Amniotic epithelial cell (primary cell): ENCODE measurements at places on chromosomes 7 and 10.
A peak's percentile ranks its signal among the peaks of the same experiment; 100 is the strongest.

DNA sequence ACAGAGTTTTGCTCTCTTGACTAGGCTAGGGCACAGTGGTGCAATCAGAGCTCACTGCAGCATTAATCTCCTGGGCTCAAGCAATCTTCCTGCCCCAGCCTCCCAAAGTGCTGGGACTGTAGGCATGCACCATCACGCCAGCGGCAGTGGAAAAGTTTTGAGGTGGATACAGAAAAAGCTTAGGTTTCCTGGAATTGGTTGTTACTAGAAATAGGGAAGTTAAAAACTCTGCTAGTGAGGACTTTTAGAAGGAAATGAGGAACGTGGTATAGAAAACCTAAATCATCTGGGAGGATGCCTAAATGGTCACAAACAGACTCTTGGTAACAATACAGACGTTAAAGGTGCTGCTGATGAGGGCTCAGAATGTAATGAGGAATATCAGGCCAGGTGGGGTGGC lies 10.9 kb upstream of the SNX8 start:
- DNase-seq = no peak

DNA sequence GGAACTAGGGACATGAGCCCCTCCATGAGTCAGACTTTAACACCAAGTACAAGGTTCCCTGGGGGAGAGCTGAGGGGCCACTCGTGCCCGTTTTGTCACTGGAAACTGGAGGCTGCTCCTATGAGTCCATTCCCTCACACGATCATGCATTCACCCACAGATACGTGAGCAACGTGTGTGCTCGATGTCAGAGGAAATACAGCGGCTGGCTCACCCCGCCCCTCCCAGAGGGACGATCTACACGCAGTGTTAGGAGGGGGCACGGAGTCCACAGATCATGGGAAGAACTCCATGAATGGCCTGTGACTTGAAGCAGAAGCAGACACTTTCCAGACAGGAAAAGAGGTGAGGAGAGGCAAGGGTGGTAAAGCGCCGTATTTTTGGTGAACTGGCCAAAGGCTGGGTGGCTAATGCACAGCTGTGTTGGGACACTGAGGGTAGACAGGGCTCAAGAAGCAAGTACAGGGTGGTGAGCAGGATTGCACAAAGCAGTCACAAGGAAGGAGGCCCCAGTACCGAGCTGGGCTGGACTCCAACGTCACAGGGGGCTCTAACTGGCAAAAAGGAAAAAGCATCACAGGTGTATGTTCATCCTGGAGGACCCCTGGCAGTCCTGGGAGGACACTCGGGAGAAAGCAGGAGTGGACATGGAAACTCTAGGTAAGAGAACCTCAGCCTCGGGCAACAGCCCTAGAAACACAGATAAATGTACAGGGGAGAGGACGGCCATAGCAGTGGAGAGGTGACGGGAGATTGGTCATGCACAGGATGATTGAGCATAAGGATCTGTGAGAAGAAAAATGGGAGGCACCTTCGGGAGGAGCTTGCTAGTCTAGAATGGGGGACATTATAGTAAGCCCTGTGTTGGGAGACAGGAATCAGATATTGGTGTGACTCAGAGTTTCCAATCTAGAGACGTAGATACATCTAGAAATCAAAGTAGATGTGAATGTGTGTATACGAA lies 41.2 kb downstream of the TNS3 start:
- no peak for DNase-seq

DNA sequence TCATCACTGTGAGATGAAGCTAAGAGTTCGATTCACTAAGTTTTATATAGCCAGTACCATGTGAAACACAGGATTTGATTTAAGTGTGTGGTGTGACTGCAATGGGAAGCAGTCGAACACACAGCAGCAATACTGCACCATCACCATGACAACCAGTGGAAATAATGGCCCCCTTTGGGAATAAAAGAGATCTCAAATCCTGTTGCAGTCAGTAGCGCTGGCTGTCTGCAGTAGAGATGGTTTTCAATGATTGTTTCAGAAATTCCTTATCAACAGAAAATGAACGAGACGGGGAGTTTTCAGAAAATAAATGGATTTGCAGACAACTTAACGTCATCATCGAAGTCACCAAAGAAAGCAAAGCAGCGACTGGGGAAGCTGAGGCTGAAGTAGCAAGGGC lies 91.0 kb downstream of the PTPRE start:
- DNase-seq = no peak

GRCh38 chr10:85600026-85600743 lies 766.4 kb downstream of the GRID1 start:
- no peak for DNase-seq

GRCh38 chr7:100978300-100978699 lies 8.9 kb downstream of the MUC12 start:
- no peak for DNase-seq

DNA sequence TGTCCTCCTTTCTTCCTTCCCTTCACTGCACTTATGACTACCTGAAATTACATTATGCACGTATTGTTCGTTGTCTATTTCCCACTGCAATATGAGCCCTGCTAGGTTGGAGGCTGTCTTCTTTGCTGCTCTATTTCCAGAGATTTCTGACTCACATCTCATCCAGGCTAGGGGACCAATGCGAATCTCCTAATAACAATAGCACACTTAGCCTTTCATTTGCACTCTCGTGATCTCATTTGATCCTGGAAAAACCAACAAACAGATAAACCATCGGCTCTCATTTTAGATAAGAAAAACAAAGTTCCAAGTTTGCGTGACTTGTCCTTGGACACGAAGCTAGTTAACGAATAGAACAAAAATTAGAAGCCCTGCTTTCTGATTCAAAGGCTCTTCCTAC lies 1.4 kb downstream of the ZNF438 start:
- peak; percentile 24 for DNase-seq

DNA sequence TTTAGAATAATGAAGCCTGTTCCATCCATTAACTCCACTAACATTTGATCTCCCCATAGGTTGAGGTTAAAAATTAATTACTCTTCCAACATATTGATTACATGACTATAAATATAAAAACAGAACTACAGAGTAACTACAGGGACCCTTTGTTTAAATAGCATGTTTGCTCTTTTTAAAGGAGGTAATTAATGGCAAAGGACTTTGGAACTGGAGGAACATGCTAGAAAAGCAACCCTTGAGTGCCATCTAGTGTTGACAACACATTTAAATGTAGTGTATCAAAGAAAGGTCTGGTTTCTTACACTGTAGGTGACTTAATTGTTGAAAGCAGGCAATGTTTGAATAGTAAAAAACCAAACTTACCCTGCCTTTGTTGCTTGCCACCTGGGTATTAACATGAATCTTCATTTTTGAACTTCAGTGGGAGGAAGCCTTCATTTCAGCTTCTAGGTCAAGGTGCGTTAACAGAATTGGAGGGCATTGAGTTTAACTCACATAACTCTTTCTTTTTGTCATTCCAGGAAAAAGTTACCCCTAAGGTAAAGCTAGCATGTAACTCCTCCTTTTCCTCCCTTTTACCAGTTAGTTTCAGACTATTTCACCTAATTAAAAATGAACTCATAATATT lies 52.6 kb upstream of the CAPZA2 start:
- peak; percentile 63 for DNase-seq

GRCh38 chr10:73517166-73517888 lies 21.5 kb upstream of the PPP3CB start:
- peak; percentile 53 for DNase-seq

DNA sequence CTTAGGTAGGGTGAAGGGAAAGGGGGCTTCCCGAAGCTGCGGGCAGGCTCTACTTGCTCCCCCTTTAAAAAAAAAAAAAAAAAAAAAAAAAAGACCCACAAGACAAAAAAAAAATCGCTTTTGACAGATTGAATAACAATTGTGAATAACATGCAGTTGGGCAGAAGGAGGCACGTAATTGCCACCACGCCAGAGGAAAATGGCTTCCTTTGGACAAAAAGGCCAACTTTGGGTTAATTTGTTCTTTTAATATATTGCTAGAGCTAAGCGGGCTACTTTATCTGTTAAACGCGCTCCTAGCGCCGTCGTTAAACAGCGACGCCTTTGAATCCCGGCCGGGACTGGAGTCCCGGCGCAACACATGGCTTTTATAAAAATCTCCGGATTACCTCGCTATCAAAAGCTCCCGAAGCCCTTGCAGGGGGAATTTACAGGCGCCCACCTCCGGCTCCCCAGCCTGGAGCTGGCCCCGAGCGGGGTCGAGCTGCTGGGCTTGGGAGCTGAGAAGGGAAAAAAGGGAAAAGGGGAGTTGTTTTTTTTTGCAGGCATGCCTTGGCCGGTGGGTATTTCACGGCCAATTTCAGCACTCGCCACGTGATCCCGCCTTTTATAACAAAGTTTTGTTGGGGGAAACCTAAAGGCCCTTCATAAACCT lies 1.2 kb downstream of the HOXA11 start:
- DNase-seq = no peak

- no peak for DNase-seq
These were observed 109.5 kb upstream of the GJD4 start for GRCh38 chr10:35495521-35496119.

DNA sequence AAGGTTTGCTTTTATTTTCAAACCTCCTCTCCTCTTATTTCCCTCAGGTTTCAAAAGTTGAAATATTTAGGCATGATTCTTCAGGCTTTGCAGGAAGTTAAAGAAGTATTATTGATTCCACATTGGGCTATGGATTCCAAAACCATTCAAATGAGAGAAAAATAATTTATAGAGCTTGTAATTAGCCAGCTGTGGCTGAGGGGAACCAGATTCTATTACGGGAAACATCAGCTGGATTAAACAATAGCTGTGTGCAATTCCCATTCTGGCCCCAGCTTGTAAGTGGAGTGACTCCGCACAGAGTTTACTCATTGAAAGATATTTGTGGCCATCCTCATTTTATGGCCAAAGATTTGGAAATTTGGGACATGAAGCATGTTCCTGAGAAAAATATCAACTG lies 77.0 kb upstream of the PHYHIPL start:
- DNase-seq = no peak

- no peak for DNase-seq
These were observed 106.4 kb upstream of the CDCA7L start for GRCh38 chr7:22051886-22052673.

- DNase-seq = peak; percentile 7
These were observed 230.2 kb upstream of the HPS1 start for GRCh38 chr10:98676895-98677294.

DNA sequence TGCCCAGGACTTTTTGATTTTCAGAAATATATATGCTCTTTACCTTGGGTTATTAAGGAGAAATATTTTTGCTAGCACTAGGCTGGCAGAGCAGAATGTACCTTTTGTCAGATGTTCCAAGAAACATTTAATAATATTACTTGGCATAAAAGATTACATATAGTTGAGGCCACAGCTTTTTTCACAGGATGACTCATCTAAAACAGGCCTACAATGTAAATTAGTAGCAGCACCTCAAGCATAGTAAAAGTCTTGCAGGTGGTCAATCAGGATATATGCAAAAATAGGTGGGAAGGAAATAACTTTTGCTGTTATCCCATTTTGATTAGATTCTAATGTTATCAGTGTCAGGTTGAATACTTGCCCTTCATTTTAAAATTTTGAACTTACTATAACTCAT lies 14.9 kb upstream of the ITGB1 start:
- peak; percentile 39 for DNase-seq

- no peak for DNase-seq
These were observed 13.2 kb downstream of the SGPL1 start for GRCh38 chr10:70828923-70829322.

- peak; percentile 47 for DNase-seq
These were observed 52.1 kb downstream of the TSPAN12 start for GRCh38 chr7:120805636-120806388.

DNA sequence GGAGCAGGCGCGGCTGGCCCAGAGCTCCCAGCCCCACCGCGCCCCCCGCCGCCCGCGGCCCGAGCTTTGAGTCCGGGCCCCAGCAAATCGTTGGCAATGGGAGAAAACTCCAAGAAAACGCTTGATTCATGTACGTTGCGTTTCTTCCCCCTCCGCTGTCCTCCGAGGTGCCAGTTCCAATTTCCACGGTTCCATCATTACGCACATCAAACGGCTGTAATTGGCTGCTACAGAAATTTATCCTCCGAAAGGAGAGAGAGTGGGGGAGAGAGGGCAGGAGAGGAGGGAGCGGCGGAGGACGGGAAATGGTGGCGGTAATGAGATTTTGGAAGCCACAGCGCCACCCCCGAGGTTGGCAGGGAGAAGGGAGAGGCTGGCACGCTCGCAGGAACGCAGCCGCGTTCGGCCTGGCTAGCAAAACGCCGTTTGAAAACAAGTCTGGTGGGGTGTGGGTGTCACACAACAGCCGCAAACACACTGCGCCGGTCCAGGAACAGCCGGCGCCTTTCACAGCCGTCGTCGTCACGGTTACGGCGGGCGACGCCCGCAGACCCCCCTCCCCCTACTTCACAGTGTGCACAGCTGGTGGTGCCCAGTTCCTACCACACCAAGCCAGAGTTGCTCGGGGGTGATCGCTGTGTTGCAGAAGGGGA lies 57.5 kb downstream of the UNCX start:
- no peak for DNase-seq

DNA sequence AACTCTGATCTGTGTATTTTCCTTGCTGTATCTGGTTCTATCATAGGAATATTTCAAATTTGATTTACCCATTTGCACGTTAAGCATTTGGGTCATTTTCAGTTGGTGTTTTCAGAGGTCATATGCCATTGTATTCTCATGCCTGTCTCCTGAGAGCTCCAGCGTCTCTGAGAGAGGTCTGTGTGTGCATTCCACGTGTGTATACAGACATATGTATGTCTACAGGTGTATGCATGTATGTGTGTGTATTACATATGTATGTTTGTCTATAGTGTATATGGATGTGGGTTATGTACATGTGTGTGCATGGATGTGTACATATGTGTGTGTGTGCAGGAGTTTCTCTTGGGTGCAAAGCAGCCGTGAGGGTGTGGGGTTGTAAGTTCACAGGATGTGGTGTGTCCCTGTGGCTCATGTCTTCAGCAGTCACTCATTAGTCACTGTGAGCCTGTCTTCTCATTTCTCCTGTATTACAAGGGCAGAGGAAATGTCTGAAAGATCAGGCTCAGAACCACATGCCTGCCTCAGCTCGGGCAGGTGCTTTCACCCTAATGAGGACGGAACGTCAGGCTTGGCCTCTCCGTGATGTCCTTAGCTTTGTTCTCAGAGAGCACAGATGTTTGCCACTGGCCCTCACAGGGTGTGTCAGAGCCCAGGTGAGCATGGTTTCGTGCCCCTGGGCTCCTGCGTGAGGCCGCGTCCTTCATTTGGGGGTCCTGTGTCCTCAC lies 101.6 kb downstream of the NKX6-2 start:
- DNase-seq = peak; percentile 16

GRCh38 chr7:41294556-41295454 lies 408.1 kb downstream of the INHBA start:
- DNase-seq = no peak

- no peak for DNase-seq
These were observed 25.0 kb downstream of the CYP3A7 start for GRCh38 chr7:99709838-99710578.

DNA sequence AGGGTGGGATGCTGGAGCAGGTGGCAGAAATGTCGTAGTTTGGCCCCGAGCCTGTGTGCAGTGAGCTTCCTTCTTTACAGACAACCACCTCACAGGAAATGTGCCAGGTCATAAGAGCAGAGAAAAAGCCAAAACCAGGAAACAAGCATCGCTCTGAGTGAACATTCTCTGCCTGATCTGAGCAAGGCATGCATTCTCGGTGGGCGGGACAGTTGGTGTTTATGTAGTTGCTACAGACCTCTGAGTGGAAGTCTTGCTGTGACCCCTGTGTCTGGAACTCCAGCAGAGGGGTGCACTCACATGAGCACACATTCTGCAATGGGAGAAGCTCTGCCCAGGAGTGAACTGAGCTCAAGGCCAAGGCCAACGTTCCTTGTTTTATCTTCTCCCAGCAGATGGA lies 230.1 kb downstream of the TCERG1L start:
- DNase-seq = no peak

GRCh38 chr7:44212018-44212417 lies 11.2 kb downstream of the YKT6 start:
- no peak for DNase-seq
